ENCODE measurements at places on chromosomes 7 and 10.

- DNase-seq, result no peak
Measured at GRCh38 chr7:90692396-90692795, 96.3 kb downstream of the CDK14 start.

GRCh38 chr10:3494131-3494837, 290.7 kb downstream of the KLF6 start:
- no peak for DNase-seq

- no peak for DNase-seq
Measured at GRCh38 chr7:35254496-35255442, 869 bp upstream of the TBX20 start.

GRCh38 chr10:33125111-33125510, 167.1 kb upstream of the ITGB1 start:
- no peak for DNase-seq

DNA sequence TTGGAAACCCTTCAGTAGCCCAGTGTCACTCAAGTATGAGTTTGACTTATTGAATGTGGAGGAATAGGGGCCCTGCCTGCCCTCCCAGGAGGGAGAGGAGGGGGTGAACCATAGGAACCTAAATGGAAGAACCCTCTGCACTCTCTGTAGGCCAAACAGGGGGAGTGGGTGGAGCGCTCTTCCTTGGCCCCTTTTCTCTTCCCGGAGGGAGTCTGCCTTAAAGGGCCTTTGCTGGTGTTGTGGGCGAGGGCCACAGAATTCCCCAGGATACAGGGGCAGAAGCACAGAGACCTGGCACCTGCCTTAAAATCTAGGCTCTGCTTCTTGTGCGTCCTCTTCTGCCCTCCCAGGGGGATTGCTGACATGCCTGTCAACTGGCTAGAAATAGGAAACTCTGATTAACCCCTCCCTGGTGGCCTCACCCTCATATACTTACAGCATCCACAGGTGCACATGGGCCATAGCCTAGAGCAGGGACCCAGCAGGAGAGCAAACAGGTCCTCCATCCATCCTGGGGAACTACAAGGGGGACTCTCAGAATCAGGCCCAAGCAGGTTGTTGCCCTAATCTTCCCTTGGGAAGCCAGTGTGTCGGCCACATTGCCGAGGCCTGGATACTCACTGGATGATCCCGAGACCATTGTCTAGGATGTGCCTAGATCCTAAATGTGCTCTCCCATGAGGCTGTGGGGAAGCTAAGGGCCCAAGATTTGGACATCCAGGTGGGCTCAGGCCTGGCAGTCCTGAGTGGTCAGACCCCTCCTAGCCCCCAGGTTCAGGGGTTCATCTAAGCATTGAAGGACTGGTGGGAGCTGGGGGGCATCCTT, 3.4 kb downstream of the TRIM8 start:
- peak; percentile 28 for DNase-seq

- no peak for DNase-seq
Measured at GRCh38 chr7:40306025-40306424, 171.2 kb downstream of the SUGCT start.

- peak; percentile 41 for DNase-seq
Measured at GRCh38 chr7:70416986-70417655, 714.8 kb upstream of the GALNT17 start.

GRCh38 chr10:35600193-35600592, 4.9 kb upstream of the GJD4 start:
- DNase-seq, result no peak

DNA sequence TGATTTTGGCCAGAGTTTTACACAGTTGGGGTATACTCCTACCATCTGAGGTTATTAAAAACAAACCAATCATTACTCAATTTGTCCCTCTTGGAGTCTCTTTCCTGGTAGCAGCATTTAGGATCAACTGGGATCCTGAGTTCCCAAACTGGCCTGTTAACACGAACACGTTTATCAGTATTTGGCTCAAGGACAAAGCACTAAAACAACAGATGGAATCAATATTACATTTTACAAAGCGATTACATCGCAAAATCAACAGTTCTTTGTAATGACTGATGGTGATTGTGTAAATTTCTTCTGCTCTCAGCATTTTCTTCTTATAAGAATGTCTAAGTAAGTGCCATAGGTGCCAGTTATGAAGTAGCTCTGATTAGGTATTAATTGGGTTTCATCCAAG, 582.9 kb upstream of the ANKRD30A start:
- DNase-seq, result no peak

- DNase-seq, result no peak
Measured at GRCh38 chr7:140605337-140605736, 35.3 kb downstream of the DENND2A start.

DNA sequence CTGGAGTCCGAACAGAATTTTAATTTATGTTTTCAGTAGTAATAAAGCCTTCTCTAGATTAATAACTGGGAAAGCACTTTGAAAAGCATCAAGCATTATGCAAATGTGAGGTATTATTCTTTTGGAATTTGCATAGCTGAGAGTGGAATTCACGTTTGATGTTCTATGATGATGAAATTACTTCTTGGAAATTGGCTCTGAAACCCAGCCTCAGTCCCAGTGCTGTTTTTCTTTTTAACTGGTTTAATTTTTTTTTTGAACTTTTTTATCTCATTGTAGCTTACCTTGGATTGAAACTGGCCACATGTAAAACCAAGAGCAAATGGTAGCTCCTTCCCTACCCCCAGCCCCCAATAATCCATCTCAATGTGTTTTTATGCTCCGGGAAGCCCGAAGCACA, 1.2 kb downstream of the TBXAS1 start:
- no peak for DNase-seq

GRCh38 chr7:12722636-12723605, 35.5 kb downstream of the ARL4A start:
- no peak for DNase-seq

GRCh38 chr10:80392250-80392649, 16.1 kb upstream of the PRXL2A start:
- no peak for DNase-seq

- DNase-seq, result no peak
Measured at GRCh38 chr10:121084016-121084674, 233.0 kb downstream of the WDR11 start.

DNA sequence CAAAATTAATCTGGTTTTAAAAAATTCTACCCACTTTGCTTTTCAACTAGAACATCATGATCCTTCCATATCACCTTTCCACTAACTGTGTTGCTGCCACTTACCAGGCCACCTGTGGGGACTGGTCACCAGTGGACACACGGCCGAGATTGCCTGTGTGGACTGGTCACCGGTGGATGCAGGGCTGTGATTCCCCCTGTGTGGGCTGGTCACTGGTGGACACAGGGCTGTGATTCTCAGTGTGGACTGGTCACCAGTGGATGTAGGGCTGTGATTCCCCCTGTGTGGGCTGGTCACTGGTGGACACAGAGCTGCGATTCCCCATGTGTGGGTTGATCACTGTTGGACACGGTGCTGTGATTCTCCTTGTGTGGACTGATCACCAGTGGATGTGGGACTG, 27.0 kb downstream of the UPP1 start:
- no peak for DNase-seq

DNA sequence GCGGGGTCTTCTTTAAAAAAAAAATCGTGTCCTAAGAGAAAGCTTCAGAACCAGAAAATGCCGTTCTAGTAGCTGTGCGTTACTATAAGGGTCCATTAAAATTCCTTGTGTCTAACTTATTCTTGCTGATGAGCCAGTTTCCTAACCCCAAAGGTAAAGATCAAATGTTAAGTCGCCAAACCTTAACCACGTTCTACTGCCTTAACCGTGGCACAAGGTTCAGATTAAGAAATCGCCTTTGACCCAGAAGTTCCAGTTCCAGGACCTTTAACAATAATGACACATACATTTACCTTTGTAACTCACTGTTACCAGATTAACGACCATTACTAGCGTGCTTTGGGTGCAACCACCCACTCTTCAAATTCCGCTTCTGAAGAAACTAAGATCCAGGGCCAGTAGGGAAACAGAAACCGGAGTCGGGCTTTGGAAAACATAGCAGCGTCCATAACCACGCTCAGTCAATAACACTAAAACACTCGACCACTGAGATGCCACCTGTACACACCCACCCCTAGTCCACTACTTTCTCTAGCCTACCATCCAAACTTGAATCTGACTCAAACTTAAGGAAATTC, 620 bp downstream of the BET1 start:
- peak; percentile 20 for DNase-seq

Measured in femur (tissue), 1 donor.